ENCODE measurements at places on chromosomes 16 and 17.

DNA sequence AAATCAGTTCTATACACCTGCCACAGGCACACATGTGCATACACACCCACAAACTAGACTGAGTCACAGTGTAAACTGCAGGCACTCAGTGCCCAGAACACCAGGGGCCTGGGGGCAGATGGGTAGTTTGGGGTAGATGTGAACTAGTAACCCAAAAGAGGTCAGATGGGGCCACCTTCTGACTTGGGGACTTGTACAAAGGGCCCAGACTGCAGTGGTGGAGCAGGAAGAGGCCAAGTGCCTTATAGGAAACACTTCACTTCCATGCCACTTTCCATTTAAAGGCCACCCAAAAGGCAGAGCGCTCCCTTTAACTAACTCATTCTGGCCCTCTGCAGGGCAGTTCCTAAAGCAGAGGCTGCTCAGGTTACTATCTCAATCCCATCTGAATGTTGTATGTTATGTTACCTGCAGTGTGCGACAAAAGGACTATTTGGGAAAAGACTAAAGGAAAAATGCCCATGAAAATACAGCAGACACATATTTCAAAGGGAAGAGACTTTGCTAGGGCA is 27.8 kb upstream of the ERN1 start:
- DNase-seq: no peak

GRCh38 chr16:20901436-20902112 is 1.0 kb downstream of the LYRM1 start:
- no peak for DNase-seq

DNA sequence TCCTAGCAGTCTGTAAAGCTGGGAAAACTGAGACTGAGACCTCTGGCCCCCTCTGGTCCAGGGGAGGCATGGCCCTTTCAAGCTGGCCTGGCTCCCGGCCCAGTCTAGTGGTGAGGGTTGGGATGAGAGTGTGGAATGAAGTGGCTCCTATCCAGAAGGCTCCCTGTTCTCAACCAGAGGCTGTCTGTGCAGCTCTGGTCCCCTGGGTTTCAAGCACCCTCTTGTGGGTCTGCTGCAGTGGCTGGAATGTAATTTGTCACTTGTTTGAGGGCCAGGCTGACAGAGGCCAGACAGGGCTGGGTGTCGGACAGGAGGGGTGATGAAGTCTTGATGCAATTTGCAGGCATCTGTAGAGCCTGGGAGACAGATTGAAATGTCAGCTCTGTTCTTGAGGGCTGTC is 22.1 kb upstream of the PHF12 start:
- DNase-seq: no peak

DNA sequence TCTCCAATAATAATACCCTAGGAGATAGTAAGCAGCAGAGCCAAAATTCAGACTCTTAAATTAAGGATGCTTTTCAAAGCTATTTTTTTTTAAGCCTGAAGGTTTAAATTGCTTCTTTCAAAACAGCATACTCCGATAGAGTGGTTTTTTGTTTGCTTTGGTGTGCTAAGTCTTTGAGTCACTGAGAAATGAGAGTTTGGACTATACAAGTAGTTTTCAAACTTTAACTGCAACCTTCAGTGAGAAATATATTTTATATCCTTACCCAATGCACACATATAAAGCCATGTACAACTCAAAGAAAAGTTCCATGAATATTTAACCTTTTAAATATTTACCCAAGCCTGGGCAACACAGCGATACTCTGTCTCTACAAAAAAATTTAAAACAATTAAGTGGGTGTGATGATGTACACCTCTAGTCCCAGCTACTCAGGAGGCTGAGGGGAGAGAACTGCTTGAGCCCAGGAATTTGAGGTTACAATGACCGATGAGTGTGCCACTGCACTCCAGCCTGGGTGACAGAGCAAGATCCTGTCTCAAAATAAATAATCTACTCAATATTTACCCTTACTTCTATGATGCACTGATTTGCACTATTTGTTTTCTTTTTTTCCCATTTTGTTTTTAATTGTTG is 19.2 kb downstream of the DCUN1D3 start:
- no peak for DNase-seq

DNA sequence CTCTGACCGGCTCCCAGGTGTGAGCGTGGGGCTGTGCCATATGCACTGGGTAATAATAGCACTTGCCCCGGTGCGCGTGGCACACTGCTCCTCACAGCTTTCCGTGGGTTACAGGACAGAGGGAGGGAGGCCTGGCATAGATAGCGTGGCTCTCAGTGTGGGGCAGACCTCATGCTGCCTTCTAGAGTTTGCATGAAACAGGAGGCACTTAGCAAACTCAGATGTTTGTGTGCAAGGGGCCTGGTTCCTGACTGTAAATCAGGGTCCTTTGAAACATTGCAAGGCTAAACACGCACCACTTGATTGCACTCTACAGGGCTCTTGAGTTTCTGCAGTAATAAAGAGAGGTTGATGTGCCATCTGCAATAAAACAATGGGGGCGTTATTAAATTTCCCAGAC is 101.7 kb downstream of the RPTOR start:
- DNase-seq: no peak

- no peak for DNase-seq
Observed at GRCh38 chr17:60825351-60825750, 147.7 kb downstream of the BCAS3 start.

DNA sequence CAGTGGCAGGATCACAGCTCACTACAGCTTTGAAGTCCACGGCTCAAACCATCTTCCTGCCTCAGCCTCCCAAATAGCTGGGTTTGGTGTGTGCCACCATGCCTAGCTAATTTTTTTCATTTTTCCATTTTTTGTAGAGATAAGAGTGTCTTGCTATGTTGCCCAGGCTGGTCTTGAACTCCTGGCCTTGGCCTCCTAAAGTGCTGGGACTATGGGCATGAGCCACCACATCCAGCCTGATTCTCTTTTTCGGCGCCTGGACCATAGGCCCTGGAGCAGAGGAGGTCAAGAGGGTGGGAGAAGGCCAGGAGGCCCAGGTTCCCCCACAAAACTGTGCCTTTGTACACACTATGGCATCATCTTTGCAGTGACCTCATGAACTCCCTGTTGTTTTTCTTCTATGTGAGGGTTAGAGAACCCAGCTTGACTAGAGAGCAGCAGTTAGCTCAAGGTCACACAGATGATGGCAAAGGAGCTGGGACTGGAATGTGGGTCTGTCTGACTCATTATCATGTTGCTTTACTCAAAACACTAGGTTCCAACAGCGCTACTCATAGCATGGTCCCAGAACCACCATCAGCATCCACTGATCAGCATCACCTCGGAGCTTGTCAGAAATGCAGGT is 16.3 kb downstream of the SCN4A start:
- DNase-seq: no peak

DNA sequence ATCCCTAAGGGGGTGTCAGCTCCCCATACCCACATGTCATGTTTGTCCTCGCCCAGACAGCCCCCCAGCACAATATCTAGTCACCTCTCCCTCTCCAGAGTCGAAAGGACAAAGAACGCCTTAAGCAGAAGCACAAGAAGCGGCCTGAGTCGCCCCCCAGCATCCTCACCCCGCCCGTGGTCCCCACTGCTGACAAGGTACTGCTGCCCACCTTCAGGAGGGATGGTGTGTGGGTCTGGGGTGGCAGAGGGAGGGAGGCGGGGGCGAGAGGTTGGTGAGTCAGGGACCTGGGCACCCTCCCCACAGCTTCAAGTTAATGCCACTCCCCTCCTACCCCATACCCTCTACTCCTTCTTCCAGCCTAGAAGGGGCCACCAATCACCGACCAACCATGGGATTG is 7.5 kb downstream of the MLLT6 start:
- DNase-seq: no peak
